ENCODE measurements at places on chromosomes 1 and 21. TPM values are rescaled to one million over a fixed set of nuclear protein-coding genes. Genes with fewer than 3 reads are reported as not detected.

- no peaks in the 10 kb centered on the region for H3K27me3 ChIP-seq
- no peaks in the 10 kb centered on the region for H3K36me3 ChIP-seq
- no peak overlapping the region for H3K4me3 ChIP-seq
- no peak for DNase-seq
- H3K4me1 ChIP-seq = no peaks in the 10 kb centered on the region
Measured at GRCh38 chr1:206062464-206062863, 9.5 kb downstream of the RHEX start.

- no peak for DNase-seq
- H3K27ac ChIP-seq = no peak overlapping the region
- H3K36me3 ChIP-seq = no peaks in the 10 kb centered on the region
- H3K4me1 ChIP-seq = no peaks in the 10 kb centered on the region
- no peaks in the 10 kb centered on the region for H3K27me3 ChIP-seq
- no peak overlapping the region for H3K4me3 ChIP-seq
Measured at GRCh38 chr1:238960071-238960470, 426.3 kb upstream of the CHRM3 start.

DNA sequence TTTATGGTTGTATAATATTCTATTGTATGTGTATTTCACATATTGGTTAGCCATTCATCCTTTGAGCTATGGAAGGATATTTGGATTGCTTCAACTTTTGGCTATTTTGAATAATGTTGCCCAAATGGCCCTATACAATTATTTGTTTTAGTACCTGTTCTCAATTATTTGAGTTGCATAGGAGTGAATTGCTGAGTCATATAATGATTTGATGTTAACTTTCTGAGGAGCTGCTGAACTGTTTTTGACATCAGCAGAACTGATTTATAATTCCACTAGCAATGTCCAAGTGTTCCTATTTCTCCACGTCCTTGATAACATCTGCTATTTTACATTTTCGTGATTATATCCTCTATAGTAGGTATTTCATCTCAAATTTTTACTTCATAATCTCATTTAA lies 839.9 kb downstream of the KCNT2 start:
- H3K36me3 ChIP-seq = no peaks in the 10 kb centered on the region
- no peak for DNase-seq
- no peaks in the 10 kb centered on the region for H3K27me3 ChIP-seq
- no peak overlapping the region for H3K4me3 ChIP-seq
- no peaks in the 10 kb centered on the region for H3K4me1 ChIP-seq
- H3K27ac ChIP-seq = no peak overlapping the region

GRCh38 chr1:61450454-61450853 lies 274.5 kb downstream of the TM2D1 start:
- no peaks in the 10 kb centered on the region for H3K27me3 ChIP-seq
- no peak overlapping the region for H3K4me3 ChIP-seq
- H3K4me1 ChIP-seq = peaks cover 17% of the 10 kb centered on the region
- no peaks in the 10 kb centered on the region for H3K36me3 ChIP-seq

- no peak overlapping the region for H3K4me3 ChIP-seq
- H3K4me1 ChIP-seq = no peaks in the 10 kb centered on the region
- peak; percentile 86 for DNase-seq
- no peak overlapping the region for H3K27ac ChIP-seq
- no peaks in the 10 kb centered on the region for H3K36me3 ChIP-seq
Measured at GRCh38 chr1:53754484-53755312, 15.7 kb upstream of the GLIS1 start.

GRCh38 chr1:38003261-38004250 lies 1.8 kb downstream of the FHL3 start:
- peak; percentile 41 for DNase-seq
- H3K4me3 ChIP-seq = peak overlapping the region; percentile 77
- H3K4me1 ChIP-seq = peaks cover 54% of the 10 kb centered on the region
- no peaks in the 10 kb centered on the region for H3K27me3 ChIP-seq

DNA sequence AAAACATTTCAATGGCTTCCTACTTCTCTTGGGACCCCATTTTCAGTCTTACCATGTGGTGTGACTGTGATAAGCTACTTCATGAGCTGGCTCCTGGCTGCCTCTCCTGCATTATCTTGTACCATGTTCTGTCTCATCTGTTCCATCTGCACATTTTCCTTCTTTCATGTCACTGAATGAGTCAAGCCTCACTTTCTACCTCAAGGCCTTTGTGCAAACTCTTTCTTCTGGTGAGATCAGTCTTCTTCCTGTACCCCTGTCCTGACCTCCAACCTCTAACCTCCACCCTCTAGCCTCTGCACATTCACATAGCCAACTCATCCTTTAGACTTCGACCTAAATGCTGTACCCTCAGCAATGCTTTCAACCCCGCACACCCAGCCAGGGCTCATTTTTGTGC lies 9.6 kb upstream of the FAM78B start:
- H3K27ac ChIP-seq = no peak overlapping the region
- H3K27me3 ChIP-seq = no peaks in the 10 kb centered on the region
- no peaks in the 10 kb centered on the region for H3K36me3 ChIP-seq
- DNase-seq = no peak
- H3K4me3 ChIP-seq = no peak overlapping the region

DNA sequence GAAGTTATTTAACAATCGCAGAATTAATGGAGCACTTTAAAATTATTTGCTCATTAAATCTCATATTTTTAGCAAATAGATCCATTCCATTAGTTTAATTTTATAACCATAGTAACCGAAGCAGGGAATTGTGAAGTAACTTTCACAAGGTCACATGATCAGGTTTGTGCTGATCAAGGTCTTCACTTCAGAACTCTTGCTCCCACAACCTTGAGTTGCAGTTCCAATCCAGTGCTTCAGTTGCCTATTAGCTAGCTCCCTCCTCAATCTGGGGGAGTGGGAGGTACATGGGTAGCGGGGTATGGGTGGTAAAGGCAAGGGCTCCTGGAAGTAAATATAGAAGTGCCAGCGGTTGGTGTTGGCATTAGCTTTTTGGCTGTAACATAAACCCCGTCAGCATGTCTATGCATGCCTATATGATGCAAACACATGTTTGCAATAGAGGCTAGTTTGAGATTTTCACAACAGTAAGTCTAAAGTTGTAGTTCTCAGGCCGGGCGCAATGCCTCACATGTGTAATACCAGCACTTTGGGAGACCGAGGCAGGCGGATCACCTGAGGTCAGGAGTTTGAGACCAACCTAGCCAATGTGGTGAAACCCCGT lies 5.8 kb downstream of the ATP5IF1 start:
- peak overlapping the region; percentile 74 for H3K27ac ChIP-seq
- no peak overlapping the region for H3K4me3 ChIP-seq
- H3K36me3 ChIP-seq = no peaks in the 10 kb centered on the region
- H3K27me3 ChIP-seq = no peaks in the 10 kb centered on the region
- no peak for DNase-seq
- peaks cover 9% of the 10 kb centered on the region for H3K4me1 ChIP-seq

- H3K4me1 ChIP-seq = peaks cover 8% of the 10 kb centered on the region
- peak; percentile 87 for DNase-seq
- peaks cover 34% of the 10 kb centered on the region for H3K27me3 ChIP-seq
- peak within 1 kb of the TSS; percentile 83 for H3K4me3 ChIP-seq
Measured at GRCh38 chr21:20997636-20998455, at the start of gene NCAM2. TSS of gene NCAM2 (plus strand) at chr21:20998409.

DNA sequence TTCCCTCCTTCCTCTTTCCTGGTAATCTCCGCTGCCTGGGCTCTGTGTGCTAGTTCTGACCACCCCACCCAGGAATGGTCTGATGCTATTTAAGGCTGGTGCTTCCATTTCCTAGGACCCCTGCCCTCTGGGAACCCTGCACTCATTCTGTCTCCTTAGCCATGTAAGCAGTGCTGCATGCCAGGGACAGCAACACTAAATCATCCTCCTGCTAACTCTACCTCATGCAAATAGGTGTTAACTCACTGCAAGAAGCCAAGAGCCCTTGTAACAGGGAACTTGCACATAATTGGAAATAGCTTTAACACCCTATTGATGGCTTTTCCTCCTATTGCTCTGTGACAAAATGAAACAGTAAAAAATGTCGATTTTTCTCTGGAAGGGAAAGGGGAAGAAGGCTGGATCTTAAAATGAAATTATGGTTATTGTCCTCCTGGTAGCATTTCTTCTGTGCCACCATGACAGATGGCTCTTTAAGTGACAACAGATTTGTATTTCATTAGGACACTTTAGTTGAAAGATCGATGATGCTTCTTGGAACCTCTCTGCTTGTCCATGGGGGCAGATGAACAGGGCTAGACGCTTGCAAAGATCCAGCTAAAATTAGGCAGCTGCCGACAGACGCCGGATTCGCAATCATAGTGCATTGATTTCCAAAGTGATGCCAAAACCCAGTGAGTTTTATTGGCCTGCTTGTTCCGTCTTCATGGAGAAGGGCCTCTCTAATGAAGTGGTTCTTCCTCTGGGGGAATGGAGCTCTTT lies 551.7 kb downstream of the MATN1 start:
- no peaks in the 10 kb centered on the region for H3K27me3 ChIP-seq
- no peaks in the 10 kb centered on the region for H3K4me1 ChIP-seq
- no peaks in the 10 kb centered on the region for H3K36me3 ChIP-seq

- H3K27me3 ChIP-seq = no peaks in the 10 kb centered on the region
- H3K4me3 ChIP-seq = no peak overlapping the region
- no peaks in the 10 kb centered on the region for H3K4me1 ChIP-seq
- H3K27ac ChIP-seq = no peak overlapping the region
Measured at GRCh38 chr1:119275145-119276134, 93.1 kb upstream of the HAO2 start.

- no peaks in the 10 kb centered on the region for H3K27me3 ChIP-seq
- H3K36me3 ChIP-seq = no peaks in the 10 kb centered on the region
- H3K27ac ChIP-seq = no peak overlapping the region
Measured at GRCh38 chr1:94276988-94277434, 39.6 kb upstream of the ARHGAP29 start.

DNA sequence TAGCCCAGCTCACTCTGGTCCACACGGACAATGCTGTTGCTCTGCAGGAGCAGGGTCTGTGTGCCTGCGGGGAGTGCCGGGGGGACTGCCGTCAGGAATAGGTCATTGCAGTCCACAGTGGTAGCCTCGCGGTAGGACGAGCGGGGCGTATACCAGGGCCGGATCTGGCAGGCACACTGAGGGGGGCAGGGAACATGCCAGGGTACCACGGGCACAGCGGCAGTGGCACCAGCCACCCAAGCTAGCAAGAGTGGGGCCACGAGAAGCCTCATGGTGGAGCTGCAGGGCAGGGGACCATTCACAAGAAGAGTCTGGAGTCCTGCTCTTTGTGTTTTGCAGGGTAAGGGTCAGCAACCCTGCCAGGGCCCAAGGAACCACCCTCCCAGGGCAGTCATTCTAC lies 65.8 kb downstream of the LRRN2 start:
- no peak overlapping the region for H3K27ac ChIP-seq
- H3K4me3 ChIP-seq = no peak overlapping the region
- peaks cover 7% of the 10 kb centered on the region for H3K4me1 ChIP-seq
- H3K36me3 ChIP-seq = no peaks in the 10 kb centered on the region
- no peaks in the 10 kb centered on the region for H3K27me3 ChIP-seq

- DNase-seq = no peak
- peaks cover 5% of the 10 kb centered on the region for H3K27me3 ChIP-seq
- no peaks in the 10 kb centered on the region for H3K36me3 ChIP-seq
- H3K27ac ChIP-seq = no peak overlapping the region
Measured at GRCh38 chr21:41499920-41500319, 8.0 kb downstream of the TMPRSS2 start.

DNA sequence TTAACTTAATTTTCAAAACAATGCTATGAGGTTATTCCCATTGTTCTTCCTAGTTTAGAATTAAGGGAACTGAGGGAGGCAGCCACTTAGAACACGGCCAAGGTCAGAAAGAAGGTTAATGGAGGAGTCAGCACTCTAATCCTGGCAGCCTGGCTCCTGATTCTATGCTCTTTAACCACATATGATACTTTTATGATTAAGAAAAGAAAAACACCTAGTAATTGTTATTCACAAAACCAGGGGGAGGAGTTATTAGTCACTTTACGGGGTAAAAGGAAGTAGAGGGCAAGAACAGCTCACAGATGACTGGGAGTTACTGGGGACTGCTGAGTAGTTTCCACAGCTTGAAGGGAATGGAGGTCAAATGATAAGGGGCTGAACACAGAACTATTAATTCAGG lies 38.6 kb downstream of the GADD45A start:
- H3K27ac ChIP-seq = no peak overlapping the region
- no peak overlapping the region for H3K4me3 ChIP-seq
- no peaks in the 10 kb centered on the region for H3K36me3 ChIP-seq
- no peaks in the 10 kb centered on the region for H3K27me3 ChIP-seq

DNA sequence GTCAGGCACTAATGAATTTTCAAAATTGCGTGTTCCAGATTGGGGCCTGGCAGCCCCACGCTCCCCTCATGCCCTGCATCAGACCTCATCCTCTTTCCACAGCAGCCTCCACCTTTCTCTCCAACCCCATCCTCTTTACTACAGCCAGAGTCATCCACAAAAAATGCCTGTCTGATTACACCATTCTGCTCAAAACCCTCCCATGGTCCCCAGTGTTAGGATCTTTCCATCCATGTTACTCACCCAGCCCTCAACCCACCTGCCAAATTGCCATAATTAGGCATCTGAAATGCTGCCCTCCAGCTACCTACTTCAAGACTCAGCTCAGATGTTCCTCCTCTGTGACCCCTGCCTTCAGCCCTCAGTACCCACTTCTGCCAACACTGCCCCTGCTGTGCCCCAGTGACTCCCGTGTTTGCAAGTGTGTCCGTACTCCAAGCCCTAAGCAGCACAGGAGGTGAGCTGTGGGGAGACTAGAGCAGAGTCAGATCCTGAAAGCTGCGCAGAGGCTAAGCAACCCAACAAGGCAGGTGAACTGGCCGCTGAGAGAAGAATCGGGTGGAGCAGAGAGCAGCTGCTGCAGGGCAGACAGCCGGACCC lies 715 bp upstream of the ARTN start:
- no peak overlapping the region for H3K27ac ChIP-seq
- peaks cover 36% of the 10 kb centered on the region for H3K4me1 ChIP-seq
- H3K27me3 ChIP-seq = peaks cover 8% of the 10 kb centered on the region
- DNase-seq = no peak
- H3K4me3 ChIP-seq = peak overlapping the region; percentile 96
- no peaks in the 10 kb centered on the region for H3K36me3 ChIP-seq

The AKNAD1 gene
- total RNA-seq = not detected

The LMX1A gene
- total RNA-seq = not detected

The CFHR3 gene
- 2.0 TPM for total RNA-seq

The IGSF9 gene
- 27.6 TPM for total RNA-seq

The FAM177B gene
- not detected for total RNA-seq

The TNFRSF4 gene
- total RNA-seq = not detected
